ENCODE measurements at places on chromosomes 3 and 15. TPM values are rescaled to one million over a fixed set of nuclear protein-coding genes. Genes with fewer than 3 reads are reported as not detected.

The PLAAT1 gene
- total RNA-seq, result 7.3 TPM

The SPSB4 gene
- 96.1 TPM for total RNA-seq

The MST1R gene
- total RNA-seq, result 1.3 TPM

The TUSC7 gene
- 0.50 TPM for total RNA-seq

Data from motor neuron (in vitro differentiated cells).